Stromal cell of bone marrow (primary cell): ENCODE measurements at places on chromosomes 12 and 14.

DNA sequence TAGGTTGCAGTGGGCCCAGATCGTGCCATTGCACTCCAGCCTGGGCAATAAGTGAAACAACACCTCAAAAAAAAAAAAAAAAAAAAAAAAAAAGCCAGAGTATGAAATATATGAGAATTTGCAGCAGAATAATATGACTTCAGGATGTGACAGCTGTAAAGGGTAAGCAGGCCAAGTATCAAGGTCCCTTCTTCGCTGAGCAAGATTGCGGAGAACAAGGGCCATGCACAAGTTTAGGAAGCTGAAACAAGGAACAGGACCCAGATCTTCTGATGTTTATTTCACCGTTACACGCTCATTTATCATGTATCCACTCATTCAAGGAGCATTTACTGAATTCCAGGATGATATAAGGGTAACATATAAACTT lies 659 bp upstream of the FOXJ2 start:
- no peak for DNase-seq

GRCh38 chr12:47920913-47921312 lies 16.1 kb upstream of the VDR start:
- DNase-seq = no peak

GRCh38 chr14:30691751-30692398 lies 69.8 kb downstream of the SCFD1 start:
- no peak for DNase-seq

GRCh38 chr12:49131894-49132461 lies 783 bp upstream of the TUBA1B start:
- peak; percentile 48 for DNase-seq

- DNase-seq = no peak
These were observed 703 bp downstream of the HIGD1C start for GRCh38 chr12:50953047-50953446.

DNA sequence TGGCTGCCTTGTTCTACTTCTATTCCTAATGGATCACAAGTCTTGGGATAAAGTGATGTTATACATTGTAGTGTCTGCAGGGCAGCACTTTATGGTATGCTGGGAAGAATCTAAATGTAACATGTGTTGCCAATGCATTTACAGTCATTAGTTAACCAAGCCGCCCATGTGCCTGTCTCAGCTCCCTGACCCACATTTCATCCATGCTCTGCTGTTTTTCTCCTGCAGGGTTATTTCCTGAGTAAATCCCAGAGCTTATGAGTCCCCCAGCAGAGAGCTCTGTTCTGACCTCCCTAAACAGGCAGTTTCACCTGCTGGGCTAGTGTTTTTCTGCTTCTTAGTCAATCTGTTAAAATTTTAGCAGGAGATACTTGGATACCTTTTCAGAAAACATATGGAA lies 4.4 kb upstream of the TMTC2 start:
- DNase-seq = no peak

DNA sequence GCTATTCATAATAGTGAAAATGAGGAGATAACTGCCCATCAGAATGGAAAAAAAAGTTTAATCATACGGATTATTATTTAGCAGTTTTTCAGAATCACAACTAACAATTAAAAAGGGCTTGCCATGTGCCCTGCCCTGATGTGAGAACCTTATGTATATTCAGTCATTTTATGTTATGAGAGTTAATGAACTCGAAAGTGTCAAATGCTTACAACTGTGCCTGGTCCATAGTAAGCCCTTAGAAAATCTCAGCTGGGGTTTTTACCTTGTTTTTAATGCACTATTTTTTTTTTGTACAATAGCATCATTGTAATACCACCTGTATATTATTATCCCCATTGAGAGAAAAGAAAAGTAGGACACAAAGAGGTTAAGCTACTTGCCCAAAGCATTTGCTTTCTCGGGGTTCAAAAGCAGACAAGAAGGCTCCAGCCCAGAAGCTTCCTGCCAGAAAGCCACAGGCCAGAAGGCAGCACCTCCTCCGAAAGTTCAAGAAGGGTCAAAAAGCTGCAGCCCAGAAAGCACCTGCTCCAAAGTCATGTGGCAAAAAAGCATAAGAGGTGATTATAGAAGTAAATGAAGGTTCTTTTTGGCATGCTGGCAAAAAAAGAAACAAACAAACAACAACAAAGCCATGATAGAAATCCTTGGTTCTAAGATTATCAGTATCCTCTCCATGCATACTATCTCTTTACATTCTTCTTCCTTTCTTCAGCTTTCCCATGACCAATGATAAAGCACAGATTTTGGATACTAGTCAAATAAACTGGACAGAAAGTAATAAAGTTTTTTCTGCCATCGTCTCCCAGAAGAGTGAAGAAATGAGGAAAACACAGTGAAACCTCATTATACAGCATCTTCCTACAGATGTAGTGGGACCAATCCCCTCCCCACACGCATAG lies 59.1 kb upstream of the NAP1L1 start:
- no peak for DNase-seq

GRCh38 chr12:50174971-50175715 lies 8.0 kb upstream of the CERS5 start:
- DNase-seq = peak; percentile 68

DNA sequence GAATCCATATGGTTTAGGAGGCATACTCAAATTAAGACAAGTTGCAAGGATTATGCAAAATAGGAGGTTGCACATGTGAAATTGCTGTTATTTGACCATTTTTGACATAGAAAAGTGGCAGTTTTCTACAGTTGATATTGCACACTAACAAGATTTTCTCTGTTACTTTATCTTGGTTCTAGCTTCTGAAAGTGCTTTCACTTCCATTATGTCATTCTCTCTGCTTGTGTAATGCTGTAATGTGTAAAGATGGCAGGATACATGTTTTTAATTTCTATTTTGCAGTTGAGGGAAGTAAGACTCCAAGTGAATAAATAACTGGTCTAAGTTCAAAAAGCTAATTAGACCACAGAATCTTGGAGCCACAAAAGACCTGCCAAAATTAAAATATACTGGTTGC lies 60.6 kb downstream of the MYRFL start:
- DNase-seq = no peak

DNA sequence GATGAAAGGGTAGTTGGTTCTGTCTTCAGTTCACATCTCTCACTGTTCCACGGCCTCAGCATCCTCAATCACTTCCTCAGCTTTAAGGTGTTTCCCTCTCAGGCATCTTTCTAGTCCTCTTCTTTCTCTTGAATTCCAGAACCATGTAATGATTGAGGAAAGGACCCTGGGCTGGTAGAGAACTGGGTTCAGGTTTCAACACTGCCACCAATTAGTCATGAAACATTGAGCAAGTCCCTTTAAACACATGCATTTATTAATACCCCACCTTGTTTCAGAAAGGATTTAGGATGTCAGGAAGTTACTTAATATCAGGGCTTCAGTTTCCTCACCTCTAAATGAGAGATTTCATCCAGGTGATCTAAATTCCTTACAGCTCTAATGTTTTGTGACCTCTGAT lies 7.2 kb downstream of the DMAC2L start:
- no peak for DNase-seq

DNA sequence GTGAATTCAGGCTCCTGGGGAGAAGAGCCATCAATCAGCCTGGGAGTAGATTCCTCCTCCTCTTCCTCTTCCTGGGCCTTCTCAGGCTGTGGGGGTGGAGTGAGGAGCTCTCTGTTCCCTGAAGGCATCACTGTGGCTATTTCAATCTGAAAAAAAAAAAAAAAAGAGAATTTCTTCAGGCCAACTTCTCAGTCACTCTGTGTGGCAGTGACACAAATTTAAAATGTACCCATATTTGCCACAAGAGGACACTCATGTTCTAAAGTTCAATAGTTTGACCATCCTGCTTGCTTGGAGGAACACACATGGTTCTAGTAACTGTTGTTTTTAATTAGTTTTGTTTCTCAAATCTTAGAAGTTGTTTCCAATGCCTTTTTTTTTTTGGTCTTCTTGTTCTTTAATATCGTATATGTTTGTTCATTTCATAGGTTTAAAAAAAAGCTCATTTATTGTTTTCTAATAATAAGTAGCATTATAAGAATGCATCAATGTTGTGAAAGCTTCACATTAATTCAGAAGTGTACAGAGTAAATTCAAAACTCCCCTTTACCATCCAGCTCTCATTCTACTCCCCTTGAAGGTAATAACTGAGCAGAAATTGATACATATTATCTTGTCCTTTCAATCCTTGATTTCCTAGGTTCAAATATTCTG lies 23.3 kb upstream of the CCER1 start:
- DNase-seq = peak; percentile 65

DNA sequence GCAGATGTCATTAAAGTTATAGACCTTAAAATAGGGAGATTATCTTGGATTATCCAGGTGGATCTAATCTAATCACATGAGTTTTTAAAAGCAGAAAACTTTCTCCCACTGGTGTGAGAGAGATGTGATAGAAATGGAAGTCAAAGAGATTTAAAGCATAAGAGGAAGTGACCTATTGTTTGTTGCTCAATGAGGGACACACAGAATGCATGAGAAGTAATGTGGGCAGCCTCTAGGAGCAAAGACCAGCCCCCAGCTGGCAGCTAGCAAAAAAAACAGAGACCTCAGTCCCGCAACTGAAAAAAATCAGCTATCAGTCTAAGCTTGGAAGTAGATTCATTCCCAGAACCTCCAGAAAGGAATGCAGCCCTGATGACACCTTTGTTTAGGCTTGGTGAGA lies 24.6 kb upstream of the ANP32D start:
- DNase-seq = no peak

GRCh38 chr12:7042842-7043241 lies 17.7 kb upstream of the C1S start:
- no peak for DNase-seq

- no peak for DNase-seq
These were observed 23.4 kb upstream of the RAB35 start for GRCh38 chr12:120139958-120140357.
